Bladder microvascular endothelial cell (primary cell): ENCODE measurements at places on chromosomes 13 and 19. TPM values are rescaled to one million over a fixed set of nuclear protein-coding genes. Genes with fewer than 3 reads are reported as not detected.

The RASAL3 gene
- 6.3 and 8.2 TPM in 2 replicates for total RNA-seq

The CPB2 gene
- not detected in 2 replicates for total RNA-seq

The EBI3 gene
- total RNA-seq: 0.16 and 2.6 TPM in 2 replicates

The PSG4 gene
- total RNA-seq: 0.65 TPM in 1 of 2 replicates, not detected in the other

The TMEM161A gene
- 15.5 and 24.7 TPM in 2 replicates for total RNA-seq

The KIR2DL3 gene
- total RNA-seq: not detected in 2 replicates

The HCST gene
- total RNA-seq: not detected in 2 replicates

The SEMA6B gene
- total RNA-seq: 136 and 191 TPM in 2 replicates

The ZNF180 gene
- 4.4 and 7.9 TPM in 2 replicates for total RNA-seq

The PTGIR gene
- 0.06 and 0.16 TPM in 2 replicates for total RNA-seq

The ANKLE1 gene
- 0.49 and 0.76 TPM in 2 replicates for total RNA-seq

The IGSF23 gene
- total RNA-seq: 0.38 TPM in 1 of 2 replicates, not detected in the other

The FOXA3 gene
- total RNA-seq: 0.13 TPM in 1 of 2 replicates, not detected in the other

The MAMSTR gene
- 0.16 and 0.25 TPM in 2 replicates for total RNA-seq

The TEX29 gene
- total RNA-seq: 0.44 TPM in 1 of 2 replicates, not detected in the other

The PLVAP gene
- 11.8 and 12.5 TPM in 2 replicates for total RNA-seq

The HOMER3 gene
- 128 and 226 TPM in 2 replicates for total RNA-seq

The ZNF224 gene
- total RNA-seq: 18.9 and 29.8 TPM in 2 replicates

The IGFL3 gene
- total RNA-seq: 0.19 TPM in 1 of 2 replicates, not detected in the other

The KLK6 gene
- total RNA-seq: not detected in 2 replicates

The AMER2 gene
- not detected in 2 replicates for total RNA-seq

The IGFLR1 gene
- 0.49 and 0.94 TPM in 2 replicates for total RNA-seq

The MYO16 gene
- under 0.01 and 0.06 TPM in 2 replicates for total RNA-seq

The TICAM1 gene
- 3.1 and 7.0 TPM in 2 replicates for total RNA-seq

The PAK4 gene
- total RNA-seq: 6.8 and 10.4 TPM in 2 replicates

The CASP14 gene
- not detected in 2 replicates for total RNA-seq
